ENCODE measurements at places on chromosomes 5 and 9.

- DNase-seq: peak; percentile 95
Measured at GRCh38 chr9:136790640-136791515, at the start of gene TMEM141. TMEM141 (plus strand) TSS chr9:136791344; CDS start chr9:136791371, 27 bp downstream.

- DNase-seq: peak; percentile 32
Measured at GRCh38 chr5:146052780-146053179, 52.6 kb downstream of the PLAC8L1 start.

DNA sequence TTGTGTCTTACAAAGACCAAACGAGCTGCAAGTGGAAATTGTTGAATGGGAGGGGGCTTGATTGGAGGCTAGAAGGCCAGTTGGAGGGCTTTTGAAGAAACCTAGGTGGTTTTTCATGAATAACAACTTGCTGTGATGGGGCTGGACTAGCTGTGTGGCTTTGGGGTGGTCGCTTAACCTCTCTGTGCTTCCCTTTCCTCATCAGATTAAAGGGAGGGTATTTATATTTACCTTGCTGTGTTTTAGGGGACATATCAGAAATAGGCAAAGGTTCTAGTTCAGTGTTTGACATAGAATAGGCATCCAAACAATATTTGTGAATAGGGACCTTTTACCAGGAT lies 74.9 kb downstream of the ZNF618 start:
- DNase-seq: no peak

DNA sequence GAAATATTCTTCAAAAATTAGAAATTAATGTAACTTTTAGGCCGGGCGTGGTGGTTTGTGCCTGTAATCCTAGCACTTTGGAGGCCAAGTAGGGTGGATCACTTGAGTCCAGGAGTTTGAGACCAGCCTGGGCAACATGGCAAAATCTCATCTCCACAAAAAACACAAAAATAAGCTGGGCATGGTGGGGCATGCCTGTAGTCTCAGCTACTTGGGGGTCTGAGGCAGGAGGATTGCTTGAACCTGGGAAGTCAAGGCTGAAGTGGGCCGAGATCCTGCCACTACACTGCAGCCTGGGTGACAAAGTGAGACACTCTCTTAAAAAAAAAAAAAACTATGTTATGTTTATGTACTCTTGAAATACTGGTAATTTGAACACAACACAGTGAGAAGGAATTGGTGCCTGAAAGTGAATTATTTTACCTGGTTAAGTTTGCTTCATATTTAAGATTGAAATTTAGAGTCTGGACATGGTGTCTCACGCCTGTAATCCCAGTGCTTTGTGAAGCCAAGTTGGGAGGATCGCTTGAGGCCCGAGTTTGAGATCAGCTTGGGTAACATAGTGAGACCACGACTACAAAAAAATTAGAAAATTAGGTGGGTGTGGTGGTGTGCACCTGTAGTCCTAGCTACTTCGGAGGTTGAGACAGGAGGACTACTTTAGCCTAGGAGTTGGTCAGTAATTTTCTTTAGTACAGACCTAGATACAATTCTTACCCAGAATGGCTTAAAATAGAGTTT lies 15.0 kb downstream of the ARRDC3 start:
- no peak for DNase-seq

DNA sequence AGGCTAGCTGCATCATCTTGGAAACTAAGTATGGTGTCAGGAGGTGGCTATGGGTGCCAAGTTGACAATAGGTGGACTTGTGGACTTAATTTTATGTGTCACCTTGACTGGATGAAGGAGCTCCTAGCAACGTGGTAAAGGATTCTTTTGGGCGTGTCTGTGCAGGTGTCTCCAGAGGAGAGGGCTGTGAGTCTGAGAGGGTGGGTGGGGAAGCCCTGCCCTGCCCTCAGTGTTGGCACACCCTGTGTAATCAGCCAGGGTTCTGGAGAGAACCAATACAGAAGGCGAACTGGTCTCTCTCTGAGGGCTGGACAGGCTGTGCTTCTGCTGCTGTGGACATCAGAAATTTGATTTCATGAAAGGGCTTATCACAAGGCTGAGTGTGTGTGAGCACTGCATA lies 61.0 kb downstream of the GTF3C4 start:
- no peak for DNase-seq

DNA sequence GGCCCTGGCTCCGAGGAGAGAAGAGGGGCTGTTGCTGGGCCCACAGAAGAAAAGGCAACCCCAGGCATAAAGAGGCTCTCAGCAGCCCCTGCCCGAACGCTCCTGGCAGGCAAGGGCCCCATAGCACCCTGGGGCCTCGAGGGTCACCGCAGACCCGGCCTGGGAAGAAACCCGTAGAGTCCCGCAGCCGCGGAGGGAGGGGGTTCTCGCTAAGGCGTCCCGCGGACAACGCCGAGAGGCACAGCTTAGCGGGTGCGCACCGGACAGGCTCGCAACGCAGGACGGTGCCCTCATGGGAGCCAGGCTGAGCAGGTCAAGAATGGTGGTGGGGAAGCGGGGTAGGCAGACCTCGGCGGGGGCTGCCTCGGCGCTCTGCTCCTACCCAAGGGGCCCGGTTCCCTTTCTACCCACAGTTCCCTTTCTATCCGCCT lies 6.7 kb downstream of the PITX1 start:
- no peak for DNase-seq

- no peak for DNase-seq
Measured at GRCh38 chr5:143828710-143829109, 16.7 kb downstream of the HMHB1 start.

DNA sequence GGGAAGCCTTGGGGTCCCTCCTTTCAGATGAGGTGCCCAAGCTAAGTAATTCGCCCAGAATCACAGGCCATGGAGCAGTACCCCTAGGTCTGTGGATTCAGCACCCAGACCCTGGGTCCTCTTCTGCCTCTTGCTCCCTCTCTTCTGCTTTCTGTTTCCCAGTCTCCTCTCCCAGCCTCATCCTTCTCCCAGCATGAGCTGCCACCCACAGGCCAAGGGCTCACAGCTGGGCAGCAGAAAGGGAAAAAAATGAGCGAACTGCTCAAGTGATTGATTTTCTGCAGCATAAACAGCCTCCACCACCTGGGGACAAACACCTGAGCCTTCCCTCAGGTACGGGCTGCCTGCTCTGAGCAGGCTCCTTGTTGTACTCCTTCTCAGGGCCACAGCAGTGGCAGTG lies 113.9 kb upstream of the SAP30L start:
- no peak for DNase-seq

- DNase-seq: no peak
Measured at GRCh38 chr5:37189355-37189754, 59.8 kb downstream of the CPLANE1 start.

DNA sequence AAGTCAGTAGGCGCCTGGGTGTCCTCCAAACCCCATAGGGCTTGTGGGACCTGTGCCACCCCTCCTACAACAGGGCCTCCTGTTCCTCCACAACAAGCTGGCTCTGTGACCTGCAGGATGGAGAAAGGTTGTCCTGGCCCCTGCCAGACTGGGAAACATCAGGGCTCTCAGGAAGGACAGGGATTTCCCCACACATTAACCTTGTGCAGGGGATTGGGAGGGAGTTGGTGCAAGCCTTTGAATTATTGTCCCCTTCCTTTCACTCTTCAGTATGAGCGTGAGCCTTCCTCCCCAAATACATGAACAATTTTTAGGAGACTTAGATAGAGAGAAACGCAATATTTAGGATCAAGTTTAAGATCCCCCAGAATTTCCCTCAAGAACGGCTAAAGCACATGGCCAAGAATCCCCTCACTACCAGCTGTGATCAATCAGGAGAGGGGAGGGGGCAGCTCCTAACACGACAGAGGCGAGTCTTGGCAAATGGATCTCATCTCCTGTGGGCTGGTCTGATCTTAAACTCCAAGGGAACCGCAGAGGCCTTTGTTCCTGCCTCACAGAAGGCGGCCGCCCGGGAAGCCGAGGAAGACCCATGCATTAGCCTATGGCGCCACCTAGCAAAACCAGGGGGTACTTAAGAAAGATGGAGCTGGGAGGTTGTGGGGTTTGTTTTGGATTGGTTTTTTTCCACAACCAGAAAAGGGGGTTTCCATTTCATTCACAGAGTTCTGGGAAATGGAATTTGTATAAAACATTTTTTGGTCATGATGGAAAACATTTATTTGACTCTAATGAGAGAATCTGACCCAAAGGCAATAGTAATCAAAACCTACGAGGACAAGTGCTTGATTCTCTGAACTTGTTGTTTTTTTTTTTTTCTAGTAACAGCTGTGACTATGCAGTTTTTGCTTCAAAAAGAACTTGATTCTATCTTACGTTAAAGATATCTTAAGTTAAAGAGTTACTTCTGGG lies 36.1 kb upstream of the OSMR start:
- peak; percentile 77 for DNase-seq

GRCh38 chr9:127525401-127526188 lies 74.3 kb downstream of the LRSAM1 start:
- DNase-seq: peak; percentile 46

- no peak for DNase-seq
Measured at GRCh38 chr5:14834062-14834461, 37.5 kb downstream of the ANKH start.

- DNase-seq: no peak
Measured at GRCh38 chr5:168645195-168645594, 66.0 kb upstream of the PANK3 start.

- no peak for DNase-seq
Measured at GRCh38 chr9:89449261-89449671, 48.6 kb downstream of the SEMA4D start.

- DNase-seq: no peak
Measured at GRCh38 chr5:96776621-96777020, 31.1 kb downstream of the ERAP1 start.

DNA sequence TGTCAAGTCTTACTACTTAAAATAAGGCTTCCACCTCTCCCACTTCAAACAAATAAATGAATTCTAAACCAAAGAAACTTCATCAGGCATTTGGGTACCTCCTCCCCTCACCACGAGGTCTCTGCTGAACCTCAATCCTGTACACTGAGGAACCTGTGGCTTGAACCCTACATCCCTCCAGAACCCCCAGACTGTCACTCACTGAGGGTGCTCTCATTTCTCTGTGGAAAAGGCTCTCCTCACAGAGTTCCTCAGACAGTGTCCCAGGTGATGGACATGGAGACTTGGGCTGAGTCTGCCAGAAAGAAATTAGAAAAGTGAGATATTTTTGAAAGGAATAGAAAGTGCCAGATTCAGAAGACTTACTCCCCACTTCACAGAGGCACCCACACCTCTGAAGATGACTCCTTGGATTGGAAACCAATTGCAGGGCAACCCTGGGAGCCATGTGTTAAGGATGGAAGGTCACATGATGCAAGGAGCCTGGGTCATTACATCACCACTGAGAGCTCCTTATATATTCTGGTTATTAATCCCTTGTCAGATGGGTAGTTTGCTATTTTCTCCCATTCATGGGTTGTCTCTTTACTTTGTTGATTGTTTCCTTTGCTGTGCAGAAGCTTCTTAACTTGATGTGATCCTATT lies 19.8 kb downstream of the MLANA start:
- no peak for DNase-seq

DNA sequence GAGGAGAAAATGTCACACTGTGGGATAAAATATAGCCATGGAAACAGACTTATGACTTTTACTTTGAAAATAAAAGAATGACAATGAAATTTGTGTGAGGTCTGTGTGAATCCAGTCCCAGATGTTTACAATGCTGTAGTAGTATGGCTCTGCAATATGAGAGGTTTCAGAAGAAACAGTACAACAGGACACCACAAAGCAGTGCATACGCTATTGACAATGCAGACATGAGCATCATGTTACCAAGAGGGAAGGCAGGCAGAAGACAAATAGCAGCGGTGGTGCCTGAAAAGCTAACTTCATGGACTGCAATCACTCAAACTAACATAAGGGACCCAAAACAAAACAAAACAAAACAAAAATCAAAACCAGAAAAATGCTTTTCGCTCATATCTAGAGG lies 1.8 kb downstream of the FGF10 start:
- no peak for DNase-seq

DNA sequence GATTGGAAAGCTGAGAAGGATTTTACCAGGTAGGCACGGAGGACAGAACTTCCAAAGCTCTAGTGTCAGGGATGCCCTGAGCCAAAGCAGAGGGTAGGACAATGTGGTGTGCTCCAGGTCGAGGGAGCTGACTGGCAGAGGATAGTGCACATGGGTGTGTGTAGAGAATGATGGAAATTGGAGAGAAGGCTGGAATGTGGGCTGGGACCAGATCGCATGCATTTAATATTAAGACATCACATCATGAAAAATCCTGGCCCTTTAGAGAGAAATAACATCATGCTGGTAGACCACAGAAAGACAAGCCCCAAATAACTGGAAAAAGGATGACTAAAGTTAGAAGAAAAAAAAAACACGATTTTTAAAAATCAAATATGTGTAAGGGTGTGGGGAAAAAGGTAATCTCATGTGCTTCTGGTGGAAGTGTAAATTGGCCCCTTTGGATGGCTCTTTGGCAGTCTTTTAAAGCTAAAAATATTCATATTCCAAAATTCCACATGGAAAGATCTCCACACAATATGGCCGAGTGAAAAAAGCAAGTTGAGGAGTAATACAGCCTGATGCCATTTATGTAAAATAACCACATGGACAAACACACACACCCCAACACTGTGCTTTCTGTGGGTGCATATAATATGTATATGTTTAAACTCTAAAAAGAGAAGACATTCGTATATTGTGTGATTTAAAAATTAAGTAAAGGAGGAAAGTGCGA lies 67.0 kb upstream of the TGFBR1 start:
- DNase-seq: no peak

DNA sequence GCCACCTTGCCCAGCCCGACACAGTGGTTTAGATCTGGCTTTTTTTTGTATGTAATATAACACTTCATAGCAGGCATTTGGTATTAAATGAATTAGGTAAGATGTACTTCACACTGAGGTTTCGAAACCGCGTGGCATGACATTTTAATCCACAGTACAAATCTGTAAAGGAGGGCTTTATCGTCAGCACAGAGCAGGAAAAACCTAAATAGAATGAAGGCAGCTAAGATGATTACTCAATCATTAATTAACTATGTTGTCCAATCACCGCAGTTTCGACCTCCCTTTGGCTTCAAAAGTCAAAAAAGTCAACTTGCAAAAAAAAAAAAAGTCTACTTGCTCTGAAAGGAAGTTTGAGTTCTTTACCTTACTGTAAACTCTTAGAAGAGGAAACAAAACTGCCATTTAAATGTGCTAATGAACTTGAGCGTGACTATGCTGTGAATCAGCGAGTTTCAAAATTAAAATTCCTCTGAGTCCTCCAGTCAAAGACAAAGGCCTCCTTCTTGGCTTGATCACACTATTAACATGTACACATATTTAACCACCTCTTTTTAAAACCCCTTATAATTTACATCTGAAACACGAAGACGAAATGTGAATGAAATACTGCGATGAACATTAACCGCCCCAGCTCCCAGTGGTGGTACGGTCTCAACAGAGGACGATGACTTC lies 698 bp upstream of the SEC24A start:
- no peak for DNase-seq

- DNase-seq: no peak
Measured at GRCh38 chr5:138649316-138649720, 74.1 kb upstream of the HSPA9 start.

Measured in HEK293T (cell line).